ENCODE measurements at places on chromosomes 2 and 18.

DNA sequence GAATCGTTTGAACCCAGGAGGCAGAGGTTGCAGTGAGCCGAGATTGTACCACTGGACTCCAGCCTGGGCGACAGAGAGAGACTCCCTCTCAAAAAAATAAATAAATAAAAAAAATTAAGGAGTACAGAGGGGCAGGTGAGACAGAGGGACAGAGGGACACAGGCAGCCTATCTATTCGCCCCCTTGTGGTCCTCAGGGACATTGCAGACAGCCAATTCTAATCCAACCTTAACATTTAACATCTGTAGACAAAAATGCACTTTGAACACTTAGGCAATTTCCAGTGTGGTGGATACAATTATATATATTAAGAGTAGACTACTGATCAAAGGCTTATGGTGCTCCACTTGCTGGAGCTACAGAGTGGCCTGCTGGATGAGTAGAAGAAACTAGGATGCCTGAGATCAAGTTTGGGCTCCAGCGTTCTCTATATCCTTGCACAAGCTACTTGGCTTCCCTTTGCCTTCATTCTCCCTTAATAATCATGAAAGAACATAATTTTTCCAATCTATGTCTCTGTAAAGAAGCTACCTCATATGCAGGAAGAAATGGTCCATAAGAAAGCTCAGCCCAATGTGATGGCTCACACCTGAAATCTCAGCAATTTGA lies 8.2 kb upstream of the SMARCAL1 start:
- peak; percentile 68 for DNase-seq

- no peak for DNase-seq
Measured at GRCh38 chr18:74131124-74131523, 16.5 kb downstream of the FBXO15 start.

DNA sequence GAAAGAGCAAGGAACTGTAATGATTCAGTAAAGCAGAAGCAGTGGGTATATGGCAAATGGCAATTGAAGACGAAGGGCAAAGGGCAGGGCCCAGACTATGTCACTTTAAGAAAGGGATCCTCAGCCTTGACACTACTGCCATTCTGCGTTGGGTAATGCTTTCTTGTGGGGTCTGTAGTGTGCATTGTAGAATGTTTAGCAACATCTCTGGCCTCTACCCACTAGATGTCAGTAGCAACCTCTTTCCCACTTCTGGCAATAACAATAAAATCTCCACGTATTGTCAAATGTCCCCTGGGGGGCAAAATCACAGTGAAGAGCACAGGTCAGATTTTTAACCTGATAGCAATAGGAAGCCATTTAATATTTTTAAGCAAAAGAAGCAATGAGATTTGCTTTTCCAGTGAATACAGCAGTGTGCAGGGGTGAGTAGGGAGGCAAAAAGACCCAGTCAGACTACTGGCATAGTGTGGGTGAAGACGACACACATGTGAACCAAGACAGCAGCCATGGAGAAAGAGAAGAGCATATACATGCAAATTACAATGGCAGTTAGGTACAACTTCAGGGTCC lies 209.5 kb downstream of the DYM start:
- DNase-seq, result peak; percentile 13

DNA sequence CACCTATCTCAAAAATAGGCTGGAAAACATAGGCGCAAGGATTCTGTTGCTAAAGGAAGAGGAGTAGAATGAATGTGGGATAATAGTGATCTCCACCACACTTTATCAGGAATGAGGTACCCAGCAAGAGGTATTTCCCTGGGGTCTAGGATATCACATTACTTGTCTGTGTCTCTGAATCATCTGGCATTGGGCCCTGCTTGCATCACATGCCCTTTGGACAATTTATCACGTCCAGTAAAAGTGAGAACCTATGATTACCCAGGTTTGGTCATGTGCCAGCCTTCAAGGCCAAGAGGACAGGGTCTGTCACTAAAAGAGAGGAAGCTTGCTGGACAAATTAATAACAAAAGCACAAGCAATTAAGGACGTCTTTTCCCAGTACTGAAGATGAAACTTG lies 11.4 kb upstream of the TRAPPC8 start:
- DNase-seq, result no peak

DNA sequence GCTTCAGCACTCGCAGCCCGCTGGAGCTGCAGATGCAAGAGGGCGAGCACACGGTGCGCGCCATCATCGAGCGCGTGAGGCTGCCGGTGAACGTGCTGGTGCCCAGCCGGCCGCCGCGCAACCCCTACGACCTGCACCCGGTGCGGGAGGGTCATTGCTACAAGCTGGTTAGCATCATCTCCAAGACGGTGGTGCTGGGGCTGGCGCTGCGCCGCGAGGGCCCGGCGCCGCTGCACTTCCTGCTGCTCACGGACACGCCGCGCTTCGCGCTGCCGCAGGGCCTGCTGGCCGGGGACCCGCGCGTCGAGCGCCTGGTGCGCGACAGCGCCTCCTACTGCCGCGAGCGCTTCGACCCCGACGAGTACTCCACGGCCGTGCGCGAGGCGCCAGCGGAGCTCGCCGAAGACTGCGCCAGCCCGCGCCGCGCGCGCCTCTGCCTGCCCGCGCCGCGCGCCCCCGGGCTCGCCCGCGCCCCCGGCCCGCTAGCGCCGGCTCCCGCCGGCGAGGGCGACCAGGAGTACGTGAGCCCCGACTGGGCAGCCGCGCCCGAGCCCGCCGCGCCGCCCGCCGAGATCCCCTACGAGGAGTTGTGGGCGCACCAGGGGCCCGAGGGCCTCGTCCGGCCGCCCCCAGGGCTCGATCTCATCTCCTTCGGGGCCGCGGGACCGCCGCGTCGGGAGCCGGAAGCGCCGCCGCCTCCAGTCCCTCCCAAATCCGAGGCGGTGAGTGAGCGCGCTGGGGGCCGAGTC lies 11.8 kb downstream of the GAREM2 start:
- peak; percentile 96 for DNase-seq

- DNase-seq, result no peak
Measured at GRCh38 chr2:203476881-203477280, 58.2 kb downstream of the RAPH1 start.

DNA sequence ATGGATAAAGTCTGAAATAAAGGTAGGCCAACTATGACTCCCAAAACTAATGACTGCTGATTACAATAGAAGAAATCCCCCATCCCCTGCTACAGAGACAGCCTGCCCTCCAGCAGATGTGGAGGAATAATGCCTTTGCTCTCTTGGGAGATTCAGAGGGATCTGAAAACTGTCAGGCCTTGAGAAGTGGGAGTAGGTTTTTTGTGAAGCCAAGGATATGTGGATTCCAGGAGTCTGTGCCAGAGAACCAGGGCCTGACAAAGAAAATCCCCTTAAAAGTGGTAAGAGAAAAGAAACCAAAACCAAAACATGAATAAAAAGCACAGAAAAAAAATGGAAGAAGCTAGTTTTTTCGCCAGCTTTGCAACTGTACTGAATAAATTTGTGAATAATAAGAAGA lies 397.6 kb downstream of the ZNF521 start:
- DNase-seq, result no peak

DNA sequence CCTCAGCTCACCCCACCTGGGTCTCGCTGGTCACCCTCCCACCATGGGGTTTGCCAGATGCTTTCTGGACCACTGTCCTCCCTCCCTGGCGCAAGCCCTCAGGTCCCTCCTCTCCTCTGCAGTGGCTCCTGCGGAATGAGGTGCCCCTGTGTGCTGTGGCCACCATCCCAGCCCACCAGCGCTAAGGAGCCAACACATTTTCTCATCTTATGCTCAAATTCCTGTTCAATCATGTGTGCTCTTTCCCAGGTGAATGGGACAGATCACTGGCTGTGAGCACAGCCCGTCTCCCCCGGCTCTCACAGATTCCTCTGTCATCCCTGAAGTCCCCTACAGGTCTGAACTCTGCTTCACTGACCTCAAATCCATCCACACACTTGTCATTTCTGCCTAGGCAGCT lies 15.2 kb upstream of the CCDC74B start:
- DNase-seq, result no peak

- peak; percentile 13 for DNase-seq
Measured at GRCh38 chr2:182228741-182229140, 198.1 kb downstream of the PDE1A start.

GRCh38 chr2:98395977-98396376 lies 48.7 kb upstream of the INPP4A start:
- no peak for DNase-seq

DNA sequence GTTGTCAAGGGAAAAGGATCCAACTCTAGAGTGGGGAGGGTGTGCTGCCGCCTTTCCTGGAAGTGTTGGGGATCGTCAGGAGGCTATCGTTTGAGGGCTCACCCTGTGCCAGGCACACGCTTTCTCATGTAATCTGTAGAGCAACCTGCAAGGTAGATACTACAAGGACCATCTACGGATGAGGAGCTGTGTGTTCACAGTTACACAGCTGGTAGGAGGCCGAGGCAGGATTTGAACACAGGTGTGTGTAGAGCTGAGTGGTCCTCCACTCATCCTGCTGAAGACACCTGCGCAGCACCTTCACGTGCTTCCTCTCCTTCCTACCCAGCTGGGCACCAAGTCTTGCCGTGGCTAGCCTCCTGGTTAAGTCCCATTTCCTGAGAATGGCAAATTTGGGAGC lies 68.3 kb downstream of the MARCO start:
- DNase-seq, result no peak

GRCh38 chr18:50397023-50397422 lies 22.2 kb downstream of the SKA1 start:
- DNase-seq, result no peak

GRCh38 chr2:58515827-58516573 lies 274.9 kb upstream of the FANCL start:
- no peak for DNase-seq

GRCh38 chr18:36199691-36200295 lies 12.5 kb downstream of the MOCOS start:
- no peak for DNase-seq

DNA sequence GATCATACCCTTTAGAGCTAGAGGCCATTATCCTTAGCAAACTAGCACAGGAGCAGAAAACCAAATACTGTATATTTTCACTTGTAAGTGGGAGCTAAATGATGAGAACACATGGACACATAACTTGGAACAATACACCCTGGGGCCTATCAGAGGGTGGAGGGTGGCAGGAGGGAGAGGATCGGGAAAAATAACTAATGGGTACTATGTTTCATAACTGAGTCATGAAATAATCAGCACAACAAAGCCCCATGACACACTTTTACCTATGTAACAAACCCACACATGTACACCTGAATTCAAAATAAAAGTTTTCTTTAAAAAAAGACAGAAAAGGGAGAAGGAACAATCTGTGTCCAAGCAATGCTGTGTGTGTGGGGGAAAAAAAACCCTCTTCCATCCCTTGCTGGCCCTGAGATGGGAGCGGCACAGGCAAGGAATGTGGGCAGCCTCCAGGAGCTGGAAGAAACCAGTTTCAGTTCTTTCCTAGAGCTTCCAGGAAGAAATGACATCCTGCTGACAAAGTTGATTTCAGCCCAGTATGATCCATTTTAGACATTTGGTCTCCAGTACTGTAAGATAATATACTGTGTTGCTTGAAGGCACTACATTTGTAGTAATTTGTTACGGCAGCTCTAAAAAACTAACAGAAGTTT lies 458.7 kb upstream of the CNTNAP5 start:
- DNase-seq, result no peak

Measured in GM03348 (cell line).